ENCODE measurements at places on chromosomes 12 and 14.

DNA sequence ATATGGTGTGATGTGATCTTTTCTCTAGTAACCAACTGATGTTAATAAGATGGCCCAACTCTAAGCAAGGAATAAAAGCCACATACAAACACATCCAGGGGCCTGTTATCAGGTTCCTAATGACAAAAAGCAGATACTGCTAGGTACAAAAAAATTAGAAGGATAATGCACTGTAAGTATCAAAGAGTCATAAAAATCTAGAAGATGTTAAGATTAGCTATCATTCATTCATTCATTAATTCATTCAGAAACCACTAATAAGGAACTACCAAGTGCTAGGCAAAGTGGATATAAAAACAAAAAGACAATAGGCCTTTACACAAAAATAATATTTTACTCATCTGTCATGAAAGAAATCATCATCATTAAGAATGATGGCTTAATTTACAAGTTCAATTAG is 21.6 kb downstream of the ATF7 start:
- no peak for DNase-seq

- no peak for DNase-seq
These were observed 1.3 kb downstream of the ATP2A2 start for GRCh38 chr12:110282300-110282860.

DNA sequence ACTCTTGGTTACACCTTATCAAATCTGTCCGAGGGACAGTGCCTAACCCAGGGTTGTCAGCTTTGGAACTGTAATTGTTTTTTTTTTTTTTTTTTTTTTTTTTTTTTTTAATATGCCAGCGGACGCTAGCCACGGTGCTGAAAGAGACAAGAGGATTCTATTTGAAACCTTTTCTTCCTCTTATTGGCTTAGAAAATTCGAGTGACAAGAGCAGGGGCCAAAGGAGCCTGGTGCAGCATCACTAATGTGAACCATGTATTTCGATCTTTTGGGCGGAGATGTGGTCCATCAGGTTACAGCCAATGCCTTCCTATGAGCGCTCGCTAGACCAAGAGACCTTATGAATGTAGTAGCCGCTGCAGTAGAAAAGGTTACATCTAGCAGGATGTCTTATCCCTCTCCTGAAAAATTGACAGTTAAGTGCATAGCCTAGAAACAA is 922 bp downstream of the PTPRR start:
- DNase-seq = no peak

DNA sequence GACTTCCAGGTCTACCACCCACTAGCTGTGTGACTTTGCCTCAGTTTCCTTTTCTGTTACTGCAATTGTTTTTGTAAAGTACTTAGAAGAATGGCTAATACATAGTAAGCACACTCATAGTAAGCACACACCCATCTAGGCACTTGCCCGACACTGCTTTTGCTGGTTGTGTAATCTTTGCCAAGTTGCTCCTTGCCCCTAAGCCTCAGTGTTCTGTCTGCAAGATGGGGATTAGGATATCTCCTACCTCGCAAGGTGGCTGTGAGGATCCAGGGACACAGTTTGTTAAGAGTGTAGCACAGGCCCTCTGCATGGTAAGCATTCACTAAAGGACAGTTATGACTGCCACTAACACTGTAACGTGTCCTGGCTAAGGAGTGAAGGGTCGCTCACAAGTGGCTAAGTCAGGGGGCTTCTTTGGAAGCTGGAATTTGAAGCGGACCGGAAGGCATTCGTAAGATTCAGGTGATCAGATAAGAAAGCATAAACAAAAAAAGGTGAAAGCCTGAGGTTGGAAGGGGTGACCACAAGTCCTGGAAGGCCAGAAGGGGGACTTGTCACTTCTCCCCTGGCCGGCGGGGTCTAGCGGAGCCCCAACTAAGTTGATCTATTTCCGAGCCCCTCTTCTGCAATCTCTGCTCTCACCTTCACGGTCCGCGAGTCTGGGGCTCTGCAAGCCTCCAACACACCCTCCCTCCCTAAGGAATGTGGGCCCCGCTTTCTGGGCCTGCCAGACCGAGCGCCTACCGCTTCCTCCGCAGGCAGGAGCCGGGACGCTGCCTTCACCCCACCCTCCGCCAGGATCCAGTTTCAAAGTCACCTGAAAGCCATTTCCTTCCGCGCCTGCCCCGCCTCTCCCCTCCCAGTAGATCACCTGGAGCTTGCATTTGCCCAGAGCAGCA is 1.5 kb upstream of the PLEKHG3 start:
- no peak for DNase-seq

DNA sequence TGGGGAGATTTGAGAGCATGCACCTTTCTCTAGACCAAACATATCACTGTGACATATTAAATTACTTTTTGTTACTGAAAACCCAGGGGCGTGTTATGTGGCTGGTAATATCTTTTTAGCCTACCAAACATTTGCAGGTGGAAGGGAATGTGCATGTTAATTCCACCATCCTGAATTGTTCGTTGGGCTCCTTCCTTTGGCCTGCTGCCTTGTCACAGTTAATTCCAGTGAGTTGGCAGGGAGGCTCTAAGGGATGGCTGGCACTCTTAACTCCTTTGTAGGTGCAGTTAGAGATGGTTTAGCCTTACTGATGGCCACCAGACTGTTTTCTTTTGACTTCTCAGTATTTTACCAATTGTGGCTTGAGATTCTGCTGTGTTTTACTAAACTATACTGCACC is 64.5 kb downstream of the DIP2B start:
- no peak for DNase-seq
